ENCODE measurements at places on chromosomes 13 and 19. TPM values are rescaled to one million over a fixed set of nuclear protein-coding genes. Genes with fewer than 3 reads are reported as not detected.
A peak's percentile ranks its signal among the peaks of the same experiment; 100 is the strongest.

The ELSPBP1 gene
- not detected for total RNA-seq

DNA sequence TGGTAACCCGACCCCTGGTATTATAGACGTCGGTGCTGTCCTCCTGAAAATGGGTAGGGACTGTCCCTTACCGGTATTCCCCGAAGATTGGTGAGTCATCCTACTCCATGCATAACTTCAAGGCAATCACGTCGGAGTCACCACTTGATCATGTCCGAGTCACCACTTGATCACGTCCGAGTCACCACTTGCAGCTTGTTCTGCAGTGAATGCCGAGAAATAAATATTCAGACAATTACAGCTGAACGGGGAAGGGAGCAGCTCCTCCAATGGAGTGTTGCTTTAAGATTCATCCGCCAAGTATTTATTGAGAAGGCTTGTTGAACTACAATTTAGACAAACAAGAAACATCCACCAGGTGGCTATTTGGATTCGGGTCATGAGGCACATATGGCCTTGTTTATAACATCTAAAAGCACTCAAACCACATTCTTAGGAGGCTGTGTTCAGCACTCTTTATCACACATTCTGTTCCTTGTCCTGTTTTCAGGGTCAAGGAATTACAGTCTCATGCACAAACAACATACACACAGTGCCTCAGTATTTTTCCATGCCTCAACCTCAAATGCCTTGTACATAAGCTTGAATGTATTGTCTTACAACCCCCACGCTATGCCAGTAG is 43.1 kb downstream of the ZNF726 start:
- no peak overlapping the region for H3K4me3 ChIP-seq
- no peaks in the 10 kb centered on the region for H3K4me1 ChIP-seq
- H3K27ac ChIP-seq: no peak overlapping the region
- H3K36me3 ChIP-seq: no peaks in the 10 kb centered on the region
- H3K27me3 ChIP-seq: no peaks in the 10 kb centered on the region
- DNase-seq: no peak

DNA sequence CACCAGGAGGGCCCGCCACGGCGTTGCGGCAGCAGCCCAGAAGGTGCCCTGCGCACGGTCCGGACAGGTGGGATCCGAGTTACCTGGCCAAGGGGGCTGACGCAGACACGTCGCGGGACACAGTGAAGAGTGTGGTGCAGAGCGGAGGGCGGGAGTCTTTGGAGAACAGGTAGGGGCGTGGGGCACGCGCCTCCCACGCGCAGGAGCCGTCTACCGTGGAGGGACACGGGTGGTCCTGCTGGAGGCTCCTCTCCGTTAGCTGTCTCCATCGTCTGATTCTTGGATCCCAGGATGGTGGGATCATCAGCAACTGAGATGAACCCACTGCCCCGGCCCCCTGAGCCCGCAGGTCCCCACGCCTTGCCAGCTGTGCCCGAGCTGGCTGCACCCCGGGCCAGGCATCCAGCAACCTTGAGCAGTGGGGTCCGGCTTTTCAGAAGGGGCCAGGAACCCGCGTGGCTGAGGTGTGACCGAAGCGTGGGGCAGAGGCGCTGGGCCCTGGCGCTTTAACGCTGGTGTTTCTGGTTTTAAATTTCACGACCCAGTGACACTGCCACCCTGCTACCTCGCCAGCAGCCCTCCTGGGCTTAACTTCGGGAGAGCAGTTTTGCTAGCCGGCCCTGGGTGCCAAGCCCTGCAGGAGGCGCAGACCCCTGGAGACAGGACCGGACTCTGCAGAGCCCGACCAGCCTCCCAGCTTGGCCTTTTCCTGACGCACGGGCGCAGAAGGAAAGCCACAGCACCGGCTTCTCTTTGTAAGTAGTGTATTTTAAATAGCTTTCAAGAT is 7.3 kb downstream of the FGF22 start:
- no peak overlapping the region for H3K4me3 ChIP-seq
- H3K36me3 ChIP-seq: peaks cover 37% of the 10 kb centered on the region
- no peaks in the 10 kb centered on the region for H3K4me1 ChIP-seq
- H3K27me3 ChIP-seq: no peaks in the 10 kb centered on the region
- no peak overlapping the region for H3K27ac ChIP-seq
- DNase-seq: no peak

DNA sequence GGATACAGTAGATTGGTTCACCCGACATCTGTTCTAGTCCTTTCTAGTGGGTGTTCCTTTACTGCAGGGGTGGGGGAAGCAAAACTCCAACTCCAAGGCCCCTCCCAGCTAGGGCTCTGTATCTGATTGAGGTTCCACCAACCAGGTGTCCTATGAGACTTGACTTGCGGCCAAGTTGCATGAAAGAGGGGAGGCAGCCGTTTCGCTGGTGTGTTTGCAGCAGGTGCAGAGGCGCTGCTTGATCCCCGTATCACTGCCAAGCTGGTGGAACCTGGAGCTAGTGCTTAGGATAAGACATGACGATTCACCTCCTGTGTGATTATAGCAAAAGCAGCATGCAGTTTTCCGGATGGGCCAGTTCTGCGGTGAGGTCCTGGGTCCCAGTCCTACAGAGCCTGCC is 338.2 kb downstream of the UQCRFS1 start:
- no peaks in the 10 kb centered on the region for H3K4me1 ChIP-seq
- H3K27ac ChIP-seq: no peak overlapping the region
- no peak for DNase-seq
- no peaks in the 10 kb centered on the region for H3K36me3 ChIP-seq
- peaks cover 8% of the 10 kb centered on the region for H3K27me3 ChIP-seq
- H3K4me3 ChIP-seq: no peak overlapping the region

DNA sequence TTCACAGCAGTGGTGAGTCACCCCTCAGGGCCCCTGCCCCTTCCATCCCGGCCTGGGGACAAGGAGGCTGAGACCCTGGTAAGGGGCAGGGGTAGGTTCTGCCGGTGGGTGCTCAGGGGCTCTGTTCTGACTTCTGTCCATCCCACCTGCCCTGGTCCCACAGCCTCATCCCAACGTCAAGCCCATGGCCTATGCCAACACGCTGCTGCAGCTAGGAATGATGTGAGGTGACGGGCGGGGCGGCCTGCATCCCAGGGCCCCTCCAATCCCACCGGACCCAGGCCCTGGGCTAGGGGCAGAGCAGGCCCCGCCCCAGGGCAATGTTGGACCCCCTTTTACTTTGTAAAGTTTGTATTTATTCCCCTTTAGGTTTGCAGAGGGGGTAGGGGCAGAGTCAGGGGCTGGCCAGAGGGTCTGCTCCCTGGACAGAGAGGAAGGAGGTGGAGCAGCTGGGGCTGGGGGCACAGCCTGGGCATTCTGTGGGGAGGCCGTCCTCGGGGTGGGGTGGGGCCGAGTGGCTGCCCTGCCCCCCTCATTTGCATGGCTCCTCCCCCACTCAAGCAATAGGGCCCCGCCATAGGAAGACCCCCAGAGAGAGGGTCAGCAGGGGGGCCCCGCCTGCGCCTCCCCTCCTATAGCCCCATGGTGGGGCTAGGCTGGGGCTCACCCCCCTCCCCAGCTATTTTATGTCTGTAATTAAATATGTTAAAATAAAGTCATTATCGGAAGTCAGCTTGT is 23.1 kb downstream of the CCDC8 start:
- H3K4me1 ChIP-seq: no peaks in the 10 kb centered on the region
- H3K4me3 ChIP-seq: no peak overlapping the region
- no peaks in the 10 kb centered on the region for H3K27me3 ChIP-seq
- no peak for DNase-seq

DNA sequence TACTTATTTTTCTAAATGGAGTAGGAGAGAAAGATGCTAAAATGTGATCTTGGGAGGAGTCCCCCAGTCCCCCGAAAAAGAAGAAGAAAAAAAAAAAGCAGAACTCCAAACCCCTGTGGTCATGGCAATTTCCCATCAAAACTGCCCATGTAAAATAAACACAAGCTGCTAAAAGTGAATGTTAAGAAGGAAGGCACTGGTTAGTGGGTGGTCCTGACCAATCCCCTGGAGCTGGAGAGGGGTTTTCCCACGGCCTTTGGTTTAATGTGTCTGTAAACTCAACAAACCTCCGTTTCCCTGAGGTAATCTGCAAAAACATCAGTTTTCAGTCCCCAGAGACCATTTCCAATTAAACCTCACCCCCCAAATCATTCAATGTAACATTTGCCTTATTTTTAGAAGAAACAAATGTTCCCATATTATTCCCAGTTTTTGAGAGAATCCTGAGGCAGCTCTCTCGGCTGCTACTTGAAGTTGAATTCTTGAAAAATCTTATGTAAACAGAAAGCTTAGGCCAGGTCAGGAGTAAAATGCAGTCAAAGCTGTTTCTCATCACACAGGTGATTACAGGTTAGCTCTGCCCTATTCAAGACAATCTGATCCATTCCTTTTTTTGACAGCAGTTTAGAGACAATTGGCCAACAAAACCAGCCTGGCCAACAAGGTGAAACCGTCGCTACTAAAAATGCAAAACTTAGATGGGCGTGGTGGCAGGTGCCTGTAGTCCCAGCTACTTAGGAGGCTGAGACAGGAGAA is 17.0 kb downstream of the RAB3D start:
- H3K4me3 ChIP-seq: no peak overlapping the region
- H3K27ac ChIP-seq: no peak overlapping the region
- no peaks in the 10 kb centered on the region for H3K36me3 ChIP-seq

GRCh38 chr19:17335575-17335974 is 920 bp upstream of the ANO8 start:
- no peak overlapping the region for H3K4me3 ChIP-seq
- no peak overlapping the region for H3K27ac ChIP-seq
- no peaks in the 10 kb centered on the region for H3K36me3 ChIP-seq
- DNase-seq: no peak

DNA sequence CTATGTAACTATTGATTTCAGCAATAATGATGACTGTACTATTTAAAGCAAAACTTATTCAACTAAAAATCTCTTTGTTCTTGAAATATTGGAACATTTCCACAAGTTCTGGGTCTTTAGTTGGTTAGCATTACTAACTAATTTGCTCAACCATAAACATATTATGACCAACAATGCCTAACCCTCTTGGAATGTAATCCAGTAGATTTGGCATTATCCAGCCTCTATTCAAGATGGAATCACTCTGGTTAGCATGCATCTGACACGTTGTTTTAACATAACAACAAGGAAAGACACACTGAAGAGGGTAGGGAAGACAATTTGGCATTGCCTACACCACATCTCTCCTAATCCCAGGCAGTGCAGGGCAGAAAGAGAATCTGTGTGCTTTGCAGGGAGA is 941.3 kb upstream of the PCDH20 start:
- no peak overlapping the region for H3K4me3 ChIP-seq
- no peak overlapping the region for H3K27ac ChIP-seq
- no peak for DNase-seq
- no peaks in the 10 kb centered on the region for H3K27me3 ChIP-seq
- H3K36me3 ChIP-seq: no peaks in the 10 kb centered on the region
- H3K4me1 ChIP-seq: no peaks in the 10 kb centered on the region

GRCh38 chr19:29674374-29675119 is 9.3 kb downstream of the PLEKHF1 start:
- DNase-seq: no peak
- no peak overlapping the region for H3K27ac ChIP-seq
- no peak overlapping the region for H3K4me3 ChIP-seq
- no peaks in the 10 kb centered on the region for H3K27me3 ChIP-seq
- no peaks in the 10 kb centered on the region for H3K4me1 ChIP-seq

DNA sequence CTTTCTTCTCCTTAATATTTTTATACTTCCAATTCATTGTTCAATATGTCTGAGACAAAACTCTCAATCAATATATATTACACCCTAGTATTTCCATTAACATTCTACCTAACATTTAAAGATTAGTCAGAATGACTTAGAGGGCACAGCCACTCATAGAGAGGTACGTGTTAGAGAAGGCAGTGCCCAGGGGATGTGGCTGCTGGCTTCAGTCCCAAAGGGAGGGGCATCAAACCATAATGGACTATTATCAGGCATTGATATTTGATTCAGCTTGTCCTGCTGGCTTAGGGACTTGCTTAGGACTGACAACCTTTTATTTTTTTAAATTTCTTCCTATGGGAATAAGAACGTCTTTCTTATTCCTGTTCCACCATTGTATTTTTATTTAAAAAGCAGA is 1392.0 kb upstream of the ATXN8OS start:
- no peaks in the 10 kb centered on the region for H3K4me1 ChIP-seq
- H3K36me3 ChIP-seq: no peaks in the 10 kb centered on the region
- H3K27ac ChIP-seq: no peak overlapping the region
- H3K4me3 ChIP-seq: no peak overlapping the region

The MOB3A gene
- total RNA-seq: 9.2 TPM

GRCh38 chr13:93753639-93754038 is 527.0 kb downstream of the GPC6 start:
- no peak overlapping the region for H3K27ac ChIP-seq
- no peaks in the 10 kb centered on the region for H3K36me3 ChIP-seq
- no peaks in the 10 kb centered on the region for H3K4me1 ChIP-seq
- no peak overlapping the region for H3K4me3 ChIP-seq
- DNase-seq: no peak

DNA sequence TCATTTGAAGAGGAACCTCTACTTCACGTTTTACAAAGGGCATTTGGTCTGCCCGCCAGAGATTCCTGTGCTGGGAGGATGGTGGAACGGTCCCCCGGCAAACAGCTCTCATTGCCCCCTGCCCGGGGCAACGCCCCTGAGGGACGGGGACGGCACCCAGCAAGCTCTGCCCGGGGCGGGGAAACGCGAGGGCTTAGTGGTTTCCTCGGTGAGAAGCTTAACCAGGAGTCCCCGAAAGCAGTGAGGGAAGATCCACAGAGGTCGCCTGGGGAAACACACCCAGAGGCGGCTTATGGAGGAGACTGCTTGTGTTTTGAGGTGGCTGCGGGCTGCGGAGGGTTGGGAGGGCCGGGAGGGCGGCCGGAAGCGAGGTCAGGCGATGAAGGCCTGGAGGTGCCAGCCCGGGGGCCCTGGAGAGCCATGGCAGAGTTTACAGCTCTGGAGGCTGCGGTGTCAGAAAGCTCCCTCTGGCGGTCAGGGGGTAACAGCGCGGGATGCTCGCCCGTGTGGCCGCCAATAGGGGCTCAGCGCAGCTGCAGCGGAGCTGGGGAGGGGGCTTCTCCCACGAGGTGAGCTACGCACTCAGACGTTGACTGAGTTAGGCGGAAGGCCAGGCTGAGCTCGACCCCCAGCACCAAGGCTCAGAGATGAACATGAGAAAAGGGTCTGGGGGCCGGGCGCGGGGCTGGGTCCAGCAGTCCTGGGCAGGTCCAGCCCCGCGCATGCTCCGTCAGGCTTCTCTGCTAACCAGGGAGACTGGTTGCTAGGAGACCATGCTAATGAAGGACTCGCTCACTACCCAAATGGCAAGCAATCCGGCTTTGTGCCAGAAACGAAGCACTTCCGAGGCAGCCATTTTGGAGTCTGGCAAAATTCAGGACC is 652 bp upstream of the TPGS1 start:
- peak overlapping the region; percentile 95 for H3K27ac ChIP-seq
- peak overlapping the region; percentile 97 for H3K4me3 ChIP-seq

DNA sequence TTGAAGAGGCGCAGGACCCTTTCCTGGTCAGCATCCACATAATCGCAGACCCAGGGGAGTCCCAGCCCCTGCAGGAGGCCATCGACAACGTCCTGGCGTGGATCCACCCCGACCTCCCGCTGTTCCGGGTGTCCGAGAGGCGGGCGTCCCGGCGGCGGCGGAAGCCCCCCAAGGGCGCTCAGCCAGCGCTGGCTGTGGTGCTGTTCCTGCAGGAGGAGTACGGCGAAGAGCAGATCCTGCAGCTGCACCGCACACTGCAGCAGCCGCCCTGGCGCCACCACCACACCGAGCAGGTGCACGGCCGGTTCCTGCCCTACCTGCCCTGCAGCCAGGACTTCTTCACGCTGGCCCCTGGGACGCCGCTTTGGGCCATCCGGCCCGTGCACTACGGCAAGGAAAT is 29.3 kb downstream of the FAM124A start:
- no peaks in the 10 kb centered on the region for H3K36me3 ChIP-seq
- H3K27ac ChIP-seq: no peak overlapping the region
- H3K27me3 ChIP-seq: no peaks in the 10 kb centered on the region
- no peaks in the 10 kb centered on the region for H3K4me1 ChIP-seq
- DNase-seq: no peak

Measured in SJCRH30 (cell line).